Activated CD8-positive, alpha-beta T cell treated with anti-CD3 and anti-CD28 coated beads for 36 hours (primary cell): ENCODE measurements at places on chromosomes 2 and 18. TPM values are rescaled to one million over a fixed set of nuclear protein-coding genes. Genes with fewer than 3 reads are reported as not detected.

UGT1A4 gene
- total RNA-seq, result not detected

LOXHD1 gene
- 0.45 TPM for total RNA-seq

NPAS2 gene
- total RNA-seq, result 14.4 TPM

RMDN2 gene
- 1.4 TPM for total RNA-seq

MAPRE3 gene
- total RNA-seq, result 1.7 TPM

RAB17 gene
- total RNA-seq, result 0.69 TPM

ZNF513 gene
- 7.2 TPM for total RNA-seq

ANKRD36B gene
- 23.6 TPM for total RNA-seq

GAL3ST2 gene
- 0.95 TPM for total RNA-seq

DCDC2C gene
- total RNA-seq, result not detected

FAM161A gene
- total RNA-seq, result 6.5 TPM

SNORC gene
- 2.4 TPM for total RNA-seq

FRZB gene
- not detected for total RNA-seq

POMC gene
- 5.5 TPM for total RNA-seq

ARL4C gene
- 44.8 TPM for total RNA-seq

EVX2 gene
- not detected for total RNA-seq

CETN1 gene
- not detected for total RNA-seq

FOXI3 gene
- total RNA-seq, result not detected

EIPR1 gene
- 39.1 TPM for total RNA-seq

UGT1A8 gene
- total RNA-seq, result not detected

TGFA gene
- 0.25 TPM for total RNA-seq

VAMP5 gene
- total RNA-seq, result 29.4 TPM

CTAGE1 gene
- total RNA-seq, result not detected

CKAP2L gene
- total RNA-seq, result 30.5 TPM

DUSP28 gene
- 4.5 TPM for total RNA-seq

MLPH gene
- not detected for total RNA-seq

CCDC178 gene
- not detected for total RNA-seq

PSD4 gene
- 251 TPM for total RNA-seq

FAM237A gene
- total RNA-seq, result not detected

GRHL1 gene
- 0.25 TPM for total RNA-seq

RAB6C gene
- not detected for total RNA-seq

NCKAP5 gene
- total RNA-seq, result not detected

AQP12B gene
- total RNA-seq, result not detected
